ENCODE measurements at places on chromosomes 12 and 14.

DNA sequence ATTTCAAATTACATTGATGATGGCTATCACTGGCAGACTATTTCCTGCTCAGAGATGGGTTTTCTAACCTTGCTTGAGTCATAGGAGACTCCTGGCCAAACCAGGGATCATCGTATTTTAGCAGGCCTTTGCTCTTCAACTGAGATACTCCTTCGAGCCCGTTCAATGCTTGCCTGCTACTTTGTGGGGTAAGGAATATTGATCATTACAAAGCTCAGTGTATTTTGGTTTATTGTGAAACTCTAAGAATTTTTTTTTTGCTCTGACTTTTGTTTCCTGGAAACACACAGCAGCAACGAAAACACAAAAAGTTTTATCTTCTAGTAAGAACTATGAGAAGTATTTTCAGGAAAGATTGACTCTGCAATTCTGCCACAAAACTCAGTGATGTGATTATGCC is 4.1 kb downstream of the GPRC5D start:
- DNase-seq, result no peak

GRCh38 chr14:99673305-99674063 is 10.6 kb upstream of the CYP46A1 start:
- DNase-seq, result no peak

- no peak for DNase-seq
These were observed 276.8 kb downstream of the PCNX1 start for GRCh38 chr14:71183876-71184689.

DNA sequence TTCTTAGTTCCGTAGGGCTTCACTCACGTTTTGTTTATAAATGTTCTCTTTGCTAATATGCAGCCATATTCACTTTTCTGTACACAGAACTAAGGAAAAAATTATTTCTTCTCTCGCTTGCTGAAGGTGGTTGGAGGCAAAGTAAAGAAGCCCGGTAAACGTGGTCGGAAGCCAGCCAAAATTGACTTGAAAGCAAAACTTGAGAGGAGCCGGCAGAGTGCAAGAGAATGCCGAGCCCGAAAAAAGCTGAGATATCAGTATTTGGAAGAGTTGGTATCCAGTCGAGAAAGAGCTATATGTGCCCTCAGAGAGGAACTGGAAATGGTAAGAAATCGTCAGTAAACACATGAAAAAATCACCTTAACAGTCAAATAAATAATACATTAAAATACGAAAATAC is 24.0 kb downstream of the CREBL2 start:
- DNase-seq, result no peak

DNA sequence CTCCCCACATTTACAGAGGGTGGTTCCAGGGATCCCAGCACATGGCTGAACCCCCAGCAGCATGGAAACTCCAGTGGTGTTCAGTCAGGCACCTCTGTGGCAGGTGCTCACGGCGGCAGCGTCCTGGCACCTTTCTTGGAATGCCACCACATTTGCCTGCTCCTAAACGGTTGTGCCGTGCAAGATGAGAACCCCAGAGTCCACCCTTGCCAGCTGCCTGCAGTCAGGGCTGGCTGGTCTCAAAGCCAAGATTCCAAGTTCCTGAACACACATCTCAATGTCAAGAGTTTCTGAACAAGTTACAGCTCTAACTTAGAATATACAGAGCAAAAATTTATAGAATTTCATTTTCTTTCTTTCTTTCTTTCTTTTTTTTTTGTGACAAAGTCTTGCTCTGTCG is 38.7 kb downstream of the DDX51 start:
- no peak for DNase-seq

- peak; percentile 73 for DNase-seq
These were observed 1.5 kb downstream of the RILPL1 start for GRCh38 chr12:123532019-123532418.

DNA sequence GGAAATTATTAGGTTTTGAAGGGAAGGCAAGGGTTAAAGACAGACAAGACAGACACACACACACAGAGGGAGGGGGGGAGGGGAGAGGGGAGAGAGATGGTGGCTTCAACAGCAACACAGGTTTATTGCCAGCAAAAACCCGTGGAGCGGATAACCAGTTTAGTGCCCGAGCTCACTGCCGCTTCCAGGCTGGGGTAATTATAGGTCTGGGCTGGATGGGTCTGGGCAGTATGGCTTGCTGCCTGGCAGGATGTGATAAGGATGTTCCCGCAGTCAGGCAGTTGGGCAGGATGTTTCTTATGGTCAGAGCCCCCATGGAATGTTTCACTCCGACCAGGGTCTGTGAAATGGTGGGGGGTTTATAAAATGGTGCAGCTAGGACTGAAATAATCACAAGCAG is 4.4 kb upstream of the TDRD9 start:
- DNase-seq, result no peak

DNA sequence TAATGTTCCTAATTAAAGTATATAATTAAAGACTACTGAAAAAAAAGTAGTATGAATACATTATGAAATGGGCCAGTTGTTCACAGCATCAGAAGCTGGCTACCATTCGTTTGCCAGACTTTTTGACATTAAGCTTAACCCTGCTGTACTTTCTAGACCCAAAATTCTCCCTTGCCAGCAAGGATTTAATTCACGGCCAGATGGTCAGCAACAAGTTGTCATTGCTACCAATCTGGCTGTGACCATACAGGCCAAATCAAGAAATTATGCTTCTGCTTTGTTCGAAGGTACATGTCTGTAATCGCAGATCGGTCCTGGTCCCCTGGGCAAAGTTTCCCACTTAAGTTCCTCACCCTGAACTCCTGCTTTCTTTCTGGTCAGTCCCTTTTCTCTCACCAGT is 217.7 kb upstream of the ATXN7L3B start:
- no peak for DNase-seq

Measured in B cell (primary cell).